ENCODE measurements at places on chromosomes 2 and 18. TPM values are rescaled to one million over a fixed set of nuclear protein-coding genes. Genes with fewer than 3 reads are reported as not detected.

Gene FSHR
- not detected for polyA plus RNA-seq

DNA sequence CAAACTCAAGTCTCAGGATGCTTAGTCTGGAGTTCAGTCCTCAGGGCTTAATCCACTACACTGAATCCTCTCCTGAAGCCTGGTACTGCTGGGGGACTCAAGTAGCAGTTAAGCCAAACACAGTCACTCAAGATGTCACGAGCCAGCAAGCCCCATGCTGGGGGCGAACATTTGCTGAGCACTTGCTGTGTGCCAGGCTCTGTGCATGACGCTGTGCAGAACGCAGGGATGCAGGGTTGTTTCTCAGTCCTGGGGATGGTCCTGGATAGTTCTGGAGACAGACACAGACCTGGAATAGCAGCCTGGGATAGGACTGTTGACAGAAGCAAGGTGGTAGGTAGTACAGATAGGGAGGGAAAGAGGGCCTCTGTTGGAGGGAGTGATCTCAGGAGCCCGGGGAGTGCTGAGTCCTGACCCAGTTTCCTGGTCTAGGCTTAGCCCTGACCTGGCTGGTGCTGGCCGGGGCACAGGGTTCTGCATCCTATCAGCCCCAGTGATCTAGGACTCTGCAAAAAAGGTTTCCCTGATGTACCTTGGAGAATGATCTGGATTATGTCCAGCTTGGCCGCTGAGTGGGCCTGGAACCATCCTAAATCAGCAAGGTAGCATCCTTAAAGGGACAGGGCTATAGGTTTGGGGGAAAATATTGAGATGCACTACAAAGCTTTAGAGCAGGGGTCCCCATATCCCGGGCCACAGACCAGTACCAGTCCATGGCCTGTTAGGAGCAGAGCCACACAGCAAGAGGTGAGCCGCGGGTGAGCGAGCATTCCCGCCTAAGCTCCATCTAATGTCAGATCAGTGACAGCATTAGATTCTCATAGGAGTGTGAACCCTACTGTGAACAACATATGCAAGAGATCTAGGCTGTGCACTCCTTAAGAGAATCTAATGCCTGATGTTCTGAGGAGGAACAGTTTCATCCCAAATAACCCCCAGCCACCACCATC lies 54.7 kb upstream of the OTOF start:
- H3K27me3 ChIP-seq = no peaks in the 10 kb centered on the region
- H3K4me3 ChIP-seq = no peak overlapping the region
- H3K4me1 ChIP-seq = no peaks in the 10 kb centered on the region
- DNase-seq = no peak

- no peak overlapping the region for H3K27ac ChIP-seq
- H3K4me3 ChIP-seq = no peak overlapping the region
- H3K4me1 ChIP-seq = no peaks in the 10 kb centered on the region
- DNase-seq = no peak
- no peaks in the 10 kb centered on the region for H3K27me3 ChIP-seq
These were observed 20.8 kb downstream of the PRPF40A start for GRCh38 chr2:152696476-152696875.

Gene CYS1
- polyA plus RNA-seq = 22.1 TPM

DNA sequence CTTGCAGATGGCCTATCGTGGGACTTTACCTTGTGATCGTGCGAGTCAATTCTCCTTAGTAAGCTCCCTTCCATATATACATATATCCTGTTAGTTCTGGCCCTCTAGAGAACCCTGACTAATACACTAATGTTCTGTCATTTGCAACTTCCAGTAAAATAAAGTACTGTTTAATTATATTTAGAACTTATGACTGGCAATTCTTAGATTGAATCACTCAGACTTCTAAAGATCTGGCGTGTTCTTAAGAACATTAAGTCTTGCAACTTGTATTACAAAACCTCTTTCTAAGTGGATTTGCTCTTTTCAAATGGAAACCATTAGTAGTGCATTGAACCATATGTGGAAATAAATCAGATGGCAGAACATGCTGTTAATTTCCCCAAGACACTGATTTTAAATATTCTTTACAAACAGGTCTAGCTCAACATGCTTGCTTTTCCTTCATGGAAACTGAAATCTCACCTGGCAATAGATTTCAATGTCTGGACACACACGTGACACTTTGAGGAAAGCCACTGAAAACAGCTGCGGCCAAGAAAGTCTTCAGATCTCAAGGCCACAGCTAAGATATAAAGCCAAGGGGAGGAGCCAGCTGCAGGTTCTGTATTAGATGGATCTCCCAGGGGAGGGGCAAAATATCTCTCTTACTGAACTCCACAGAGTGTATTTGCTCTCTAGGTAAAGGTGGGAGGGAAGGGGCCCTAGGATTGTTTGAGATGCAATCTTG lies 50.6 kb downstream of the PMAIP1 start:
- peaks cover 4% of the 10 kb centered on the region for H3K4me1 ChIP-seq
- H3K36me3 ChIP-seq = no peaks in the 10 kb centered on the region
- no peak for DNase-seq
- no peak overlapping the region for H3K27ac ChIP-seq
- H3K27me3 ChIP-seq = no peaks in the 10 kb centered on the region
- no peak overlapping the region for H3K4me3 ChIP-seq

DNA sequence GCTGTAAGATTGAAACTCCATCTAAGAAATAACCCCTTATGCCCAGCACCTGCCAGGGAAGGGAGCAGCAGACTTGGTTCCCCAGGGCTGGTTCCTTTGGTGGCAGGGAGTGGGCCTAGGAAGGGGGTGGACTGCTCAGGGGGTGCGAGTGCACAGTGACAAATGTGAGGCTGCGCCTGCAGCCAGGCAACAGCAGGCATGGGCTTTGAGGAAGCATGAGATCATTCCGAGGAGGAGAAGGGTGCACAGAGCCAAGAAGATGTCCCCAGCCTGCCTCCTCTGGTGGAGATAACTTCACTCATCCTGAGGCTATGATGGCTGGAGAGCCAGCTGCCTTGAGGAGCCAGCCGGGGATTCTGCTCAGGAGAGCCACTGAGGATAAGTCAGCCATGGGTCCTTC lies 158.0 kb downstream of the CAPN13 start:
- no peak overlapping the region for H3K27ac ChIP-seq
- no peak for DNase-seq
- H3K36me3 ChIP-seq = no peaks in the 10 kb centered on the region

All from large intestine (tissue), 12 donors.